ENCODE measurements at places on chromosomes 2 and 18. TPM values are rescaled to one million over a fixed set of nuclear protein-coding genes. Genes with fewer than 3 reads are reported as not detected.

The B4GALT6 gene
- 3.4 TPM for total RNA-seq

The WIPF1 gene
- total RNA-seq, result 17.5 TPM

The RAB27B gene
- 0.11 TPM for total RNA-seq

The HAAO gene
- total RNA-seq, result 1.4 TPM

The TMEM150A gene
- total RNA-seq, result 21.7 TPM

DNA sequence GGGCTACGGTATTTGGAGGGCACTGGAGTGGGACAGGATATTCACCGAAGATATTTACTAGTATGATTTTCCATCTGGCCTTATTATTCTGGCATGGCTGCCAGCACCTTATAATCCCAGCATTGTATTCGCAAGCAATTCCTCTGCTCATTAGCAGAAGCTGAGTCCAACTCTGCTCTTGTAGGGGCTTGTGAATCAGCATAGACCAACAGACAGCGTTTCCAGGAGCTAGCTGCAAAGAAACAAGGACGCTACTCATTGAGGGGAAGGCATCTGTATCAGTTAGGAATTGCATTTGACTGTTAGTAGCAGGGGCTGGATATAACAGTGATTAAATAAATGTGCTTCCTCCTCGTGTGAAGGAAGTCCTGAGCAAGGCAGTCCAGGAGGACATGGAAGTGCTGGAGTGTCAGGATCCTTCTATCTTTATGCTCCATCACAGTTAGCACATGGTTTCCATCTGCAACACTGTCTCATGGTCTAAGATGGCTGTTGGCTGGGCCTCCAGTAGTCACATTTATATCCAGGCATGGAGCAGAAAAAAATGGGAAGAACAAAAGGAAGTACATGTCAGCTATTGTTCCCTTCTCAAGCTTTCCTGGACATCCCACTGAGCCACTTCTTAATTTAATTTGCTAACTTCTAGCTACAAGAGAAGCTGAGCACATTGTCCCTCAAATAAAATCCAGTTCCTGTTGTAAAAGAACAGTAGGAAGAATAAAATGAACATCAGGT is 214.1 kb downstream of the C1D start:
- no peak for DNase-seq

DNA sequence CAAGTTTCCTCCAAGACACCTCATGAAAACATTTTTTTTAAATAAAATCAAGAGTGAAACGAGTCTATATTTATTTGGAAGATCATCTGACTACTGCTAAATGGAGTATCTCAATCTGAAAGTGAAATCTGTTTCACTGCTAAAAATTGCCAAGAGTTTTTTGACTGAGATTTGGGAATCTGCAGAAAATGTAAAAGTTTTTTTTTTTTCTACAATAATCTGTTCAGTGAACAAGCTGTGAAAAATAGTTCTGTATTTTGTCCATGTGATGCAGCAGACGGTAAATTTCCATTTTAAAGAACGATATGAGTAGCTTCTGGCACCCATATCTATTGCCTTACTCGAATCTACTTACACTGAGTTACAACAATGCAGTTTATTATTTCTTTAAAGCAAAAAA is 519.7 kb downstream of the PLCL1 start:
- DNase-seq, result no peak

DNA sequence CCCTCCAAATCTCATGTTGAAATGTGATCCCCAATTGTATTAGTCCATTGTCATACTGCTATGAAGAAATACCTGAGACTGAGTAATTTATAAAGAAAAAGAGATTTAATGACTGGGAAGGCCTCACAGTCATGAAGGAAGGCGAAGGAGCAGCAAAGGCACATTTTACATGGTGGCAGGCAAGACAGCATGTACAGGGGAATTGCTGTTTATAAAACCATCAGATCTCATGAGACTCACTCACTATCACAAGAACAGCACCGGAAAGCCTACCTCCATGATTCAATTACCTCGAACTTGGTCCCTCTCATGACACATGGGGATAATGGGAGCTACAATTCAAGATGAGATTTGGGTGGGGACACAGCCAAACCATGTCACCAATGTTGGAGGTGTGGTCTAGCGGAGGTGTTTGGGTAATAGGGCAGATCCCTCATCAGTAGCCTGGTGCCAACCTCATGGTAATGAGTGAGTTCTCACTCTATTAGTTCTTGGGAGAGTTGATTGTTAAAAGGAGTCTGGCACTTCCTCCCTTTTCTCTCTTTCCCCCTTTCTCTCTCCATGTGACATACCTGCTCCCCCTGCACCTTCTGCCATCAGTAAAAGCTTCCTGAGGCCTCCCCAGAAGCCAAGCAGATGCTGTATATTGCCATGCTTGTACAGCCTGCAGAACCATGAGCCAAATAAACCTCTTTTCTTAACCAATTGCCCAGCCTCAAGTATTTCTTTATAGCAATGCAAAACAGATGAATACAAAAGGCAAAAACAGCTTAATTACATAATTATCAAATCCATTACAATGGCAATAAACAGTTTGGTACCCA is 14.5 kb upstream of the FN1 start:
- no peak for DNase-seq

- DNase-seq, result no peak
Measured at GRCh38 chr2:1140389-1141003, 189.8 kb downstream of the SNTG2 start.

DNA sequence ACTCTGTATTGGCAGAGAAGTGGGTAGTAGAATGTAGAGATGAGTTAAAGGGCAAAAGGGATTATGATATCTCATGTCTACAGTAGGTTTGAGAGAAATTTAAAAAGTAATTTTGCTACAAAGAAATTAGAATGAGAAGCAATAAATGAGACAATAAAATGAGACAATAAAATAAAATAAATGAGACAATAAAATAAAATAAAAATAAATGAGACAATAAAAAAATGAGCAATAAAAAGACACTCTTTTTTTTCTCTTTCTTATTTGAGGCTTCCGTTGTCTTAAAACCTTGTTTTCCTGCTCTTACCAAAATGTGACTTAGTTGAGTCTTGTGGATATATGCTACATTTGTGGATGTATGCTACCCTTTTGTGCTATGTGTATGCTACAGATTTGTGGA is 615.4 kb upstream of the PKDCC start:
- no peak for DNase-seq

DNA sequence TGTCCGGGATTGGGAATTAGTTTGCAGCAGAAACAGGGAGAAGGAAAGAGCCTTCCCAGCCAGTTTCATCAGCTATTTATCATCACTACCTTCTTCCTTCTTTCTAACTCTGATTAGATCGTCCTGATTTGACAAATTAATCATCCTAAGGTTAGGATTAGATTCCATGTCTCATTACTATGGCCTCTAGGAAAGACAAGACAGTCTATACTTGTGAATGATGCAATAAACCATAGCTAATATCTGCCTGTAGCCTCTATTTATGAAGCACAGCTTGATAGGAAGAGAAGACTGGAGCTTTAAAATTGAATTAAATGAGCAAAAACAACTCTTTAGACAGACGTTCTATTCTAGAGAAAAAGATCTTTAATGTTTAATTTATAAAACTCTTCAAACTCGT is 25.2 kb upstream of the FRZB start:
- DNase-seq, result no peak

- DNase-seq, result no peak
Measured at GRCh38 chr2:143422681-143423080, 293.5 kb downstream of the ARHGAP15 start.

DNA sequence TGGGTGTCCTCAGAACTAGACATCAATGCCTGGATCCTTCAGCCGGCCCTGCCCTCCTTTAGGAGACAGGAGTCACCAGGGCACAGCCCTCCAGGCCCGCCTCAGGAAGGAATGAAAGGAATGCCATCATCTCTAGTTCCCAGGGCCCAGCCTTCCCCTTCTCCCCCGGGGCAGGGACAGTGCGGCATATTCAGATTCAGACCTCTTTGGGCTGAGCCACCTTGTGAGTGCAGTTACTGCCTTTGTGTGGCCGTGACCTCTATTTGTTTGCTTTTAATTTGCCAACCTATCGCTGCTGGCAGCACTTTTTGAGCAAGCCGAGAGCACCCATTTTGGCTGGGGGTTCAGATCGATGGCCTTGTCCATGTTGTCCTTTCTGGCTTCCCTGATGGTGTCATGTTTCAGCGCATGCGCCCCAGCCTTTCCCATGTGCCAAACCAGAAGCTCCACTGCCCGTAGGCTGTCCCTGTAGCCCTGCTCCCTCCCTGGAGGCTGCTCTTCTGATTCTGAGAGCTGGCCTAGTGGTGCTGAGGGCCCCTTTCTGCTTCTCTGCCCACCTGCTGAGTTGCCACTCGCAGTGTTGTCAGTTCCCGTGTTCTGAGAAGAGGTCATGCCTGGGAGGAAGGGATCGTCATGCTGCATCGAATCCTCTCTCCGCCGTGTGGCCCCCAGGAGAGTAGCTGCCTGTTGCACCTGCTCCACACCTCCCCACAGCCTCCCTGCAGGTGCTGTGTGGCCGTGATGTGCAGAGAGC is 10.9 kb downstream of the ANKRD23 start:
- peak; percentile 71 for DNase-seq

GRCh38 chr2:137973280-137973679 is 9.0 kb downstream of the HNMT start:
- no peak for DNase-seq

DNA sequence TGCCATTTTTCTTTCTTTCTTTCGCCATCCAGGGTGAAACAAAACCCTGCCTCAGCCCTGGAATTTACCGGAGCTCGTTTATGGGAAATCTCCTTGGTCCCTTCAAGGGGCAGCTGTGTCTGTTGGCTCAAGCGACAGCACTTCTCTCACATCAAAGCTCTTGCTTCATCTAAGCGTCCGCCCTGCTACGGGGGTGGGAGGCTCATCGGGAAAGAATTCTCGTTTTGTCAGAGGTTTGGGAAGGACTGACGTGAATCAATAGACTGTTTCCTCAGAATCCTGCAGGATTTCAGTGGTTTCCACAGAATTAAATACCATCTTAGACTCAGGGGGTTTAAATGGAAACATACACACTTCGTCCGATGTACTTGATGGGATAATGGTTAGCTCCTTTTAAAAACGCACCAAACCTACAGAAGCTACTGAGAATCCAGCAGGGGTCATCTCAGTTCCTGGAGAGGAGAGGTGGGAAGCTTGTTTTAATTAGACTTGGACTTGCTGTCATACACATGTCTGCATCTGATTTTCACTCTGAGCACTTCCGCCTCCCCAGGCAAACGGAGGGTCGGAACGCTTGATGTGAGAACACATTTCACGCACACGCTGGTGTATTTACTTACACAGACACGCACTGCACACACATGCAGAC is 91.6 kb downstream of the ASB1 start:
- DNase-seq, result no peak

- no peak for DNase-seq
Measured at GRCh38 chr2:66201242-66201641, 233.7 kb upstream of the MEIS1 start.

GRCh38 chr18:13412901-13413300 is 194.3 kb downstream of the LDLRAD4 start:
- DNase-seq, result no peak
